Left renal pelvis (tissue), 4 donors: ENCODE measurements at places on chromosomes 2 and 18. TPM values are rescaled to one million over a fixed set of nuclear protein-coding genes. Genes with fewer than 3 reads are reported as not detected.

GRCh38 chr2:28981016-28981441, at the start of gene TOGARAM2:
Gene TOGARAM2, plus strand, starts transcription at chr2:28981298. Its CDS starts 13,537 bp downstream, at chr2:28994835.
- no peak for DNase-seq

- no peak for DNase-seq
Measured at GRCh38 chr18:76741346-76741745, 81.0 kb upstream of the ZNF236 start.

DNA sequence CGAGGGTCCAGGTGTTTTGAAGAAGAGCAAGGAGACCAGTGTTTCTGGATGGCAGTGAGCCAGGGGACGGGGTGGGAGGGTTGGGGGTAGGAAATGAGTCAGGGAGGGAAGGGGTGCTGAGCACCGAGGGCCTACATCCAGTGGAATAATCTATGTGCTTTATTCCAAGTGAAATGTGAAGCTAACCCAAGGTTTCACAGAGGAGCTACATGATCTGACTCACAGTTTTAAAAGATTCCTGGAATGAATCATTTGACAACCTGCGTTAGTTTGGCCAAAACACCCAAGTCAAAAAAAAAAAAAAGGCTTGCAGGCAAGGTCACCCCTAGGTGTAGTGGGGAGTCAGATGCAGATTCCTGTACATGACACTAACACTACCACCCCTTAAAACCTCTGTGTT, 419.7 kb upstream of the MEX3C start:
- DNase-seq, result no peak

DNA sequence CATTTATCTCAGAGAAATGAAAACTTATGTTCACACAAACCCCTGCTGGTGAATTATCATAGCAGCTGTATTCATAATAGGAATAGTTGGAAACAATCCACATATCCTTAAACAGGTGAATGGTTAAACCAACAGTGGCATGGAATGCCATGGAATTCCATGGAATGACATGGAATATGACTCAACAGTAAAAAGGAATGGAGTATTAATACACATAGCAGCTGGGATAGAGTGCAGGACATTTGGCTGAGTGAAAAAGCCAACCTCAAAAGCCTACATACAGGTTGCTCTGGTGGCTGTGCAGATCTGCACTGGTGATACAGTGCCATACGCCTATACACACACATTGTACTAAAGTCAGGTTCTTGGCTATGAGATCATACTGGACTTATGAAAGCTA, 69.5 kb downstream of the FAM168B start:
- no peak for DNase-seq

Gene SCN3A
- 0.55 TPM for polyA plus RNA-seq

Gene GALNT14
- polyA plus RNA-seq, result 38.0 TPM

DNA sequence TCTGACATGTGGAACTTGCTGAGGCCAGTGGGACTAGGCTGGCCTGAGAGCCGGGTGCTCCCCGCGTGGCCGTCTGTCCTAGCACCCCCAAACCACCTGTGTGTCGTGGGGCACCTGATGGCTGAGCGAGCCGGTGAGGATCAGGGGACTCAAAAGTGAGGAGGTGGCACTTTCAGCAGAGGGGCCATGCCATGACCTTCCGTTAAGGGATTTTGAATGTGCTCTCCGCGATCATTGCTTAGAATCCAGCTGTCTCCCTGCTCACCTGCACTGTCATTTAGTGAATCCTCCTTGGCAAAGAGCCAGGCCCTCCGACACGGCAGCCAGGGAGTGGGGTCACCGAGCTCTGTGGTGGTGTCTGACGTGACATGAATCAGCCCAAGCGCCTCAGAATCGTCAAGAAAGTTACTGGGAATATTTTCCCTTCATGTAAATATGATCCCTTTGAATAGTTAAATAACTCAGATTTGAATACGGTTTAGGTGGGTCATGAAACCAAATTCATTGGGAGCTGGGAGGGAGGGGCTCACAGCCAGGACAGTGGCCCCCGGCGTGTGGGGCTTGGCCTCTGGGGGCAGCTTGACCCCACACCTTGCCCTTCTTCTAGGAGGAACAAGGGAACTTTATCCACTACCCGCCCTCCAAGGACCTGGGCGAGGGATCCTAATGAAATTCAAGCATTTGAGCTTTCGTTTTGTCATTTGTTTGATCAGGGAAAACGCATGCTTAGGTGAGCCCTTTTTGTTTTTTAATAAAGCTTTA, 9.5 kb downstream of the NFATC1 start:
- no peak for DNase-seq

DNA sequence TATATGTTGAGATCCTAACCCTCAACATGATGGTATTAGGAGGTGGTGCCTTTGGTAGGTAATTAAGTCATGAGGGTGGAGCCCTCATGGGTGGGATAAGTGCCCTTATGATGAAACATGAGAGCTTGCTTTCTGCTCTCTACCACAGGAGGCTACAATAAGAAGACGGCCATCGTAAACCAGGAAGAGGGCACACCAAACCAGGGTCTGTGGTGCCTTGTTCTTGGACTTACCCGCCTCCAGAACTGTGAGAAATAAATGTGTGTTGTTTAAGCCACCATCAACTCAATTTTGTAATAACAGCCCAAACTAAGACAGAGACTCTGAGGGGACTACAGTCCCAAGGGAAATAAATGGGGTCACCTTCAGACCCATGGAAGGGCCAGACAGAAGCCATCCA, 52.3 kb downstream of the IRS1 start:
- no peak for DNase-seq

GRCh38 chr2:69493268-69493667, 56.0 kb upstream of the NFU1 start:
- no peak for DNase-seq

GRCh38 chr2:132256251-132256902, 94.6 kb upstream of the ANKRD30BL start:
- no peak for DNase-seq

Gene PAX8
- 4.3 TPM for polyA plus RNA-seq
